Dorsolateral prefrontal cortex (tissue), 122 donors: ENCODE measurements at places on chromosomes 4 and X.

GRCh38 chr4:80082693-80083092 lies 9.7 kb upstream of the ANTXR2 start:
- no peak for DNase-seq

GRCh38 chrX:110437686-110438085 lies 79.0 kb downstream of the RTL9 start:
- no peak for DNase-seq

DNA sequence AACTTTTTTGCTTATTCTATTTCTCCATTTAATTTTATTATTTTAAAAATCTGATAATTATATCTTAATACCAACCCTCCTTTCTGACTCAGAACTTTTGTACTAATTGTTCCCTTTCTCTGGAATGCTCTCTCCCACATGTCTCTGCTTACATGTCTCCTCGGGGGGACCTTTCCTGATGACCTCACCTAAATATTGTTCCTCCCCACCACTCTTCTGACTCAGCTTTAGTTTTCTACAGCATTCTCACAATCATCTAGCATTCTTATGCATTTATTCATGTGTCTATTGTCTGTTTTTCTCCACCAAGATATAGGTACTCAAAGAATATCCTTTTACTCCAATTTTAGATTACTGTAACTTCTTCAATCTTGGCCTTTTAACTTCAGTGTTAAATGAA lies 128.7 kb downstream of the MSL3 start:
- no peak for DNase-seq

DNA sequence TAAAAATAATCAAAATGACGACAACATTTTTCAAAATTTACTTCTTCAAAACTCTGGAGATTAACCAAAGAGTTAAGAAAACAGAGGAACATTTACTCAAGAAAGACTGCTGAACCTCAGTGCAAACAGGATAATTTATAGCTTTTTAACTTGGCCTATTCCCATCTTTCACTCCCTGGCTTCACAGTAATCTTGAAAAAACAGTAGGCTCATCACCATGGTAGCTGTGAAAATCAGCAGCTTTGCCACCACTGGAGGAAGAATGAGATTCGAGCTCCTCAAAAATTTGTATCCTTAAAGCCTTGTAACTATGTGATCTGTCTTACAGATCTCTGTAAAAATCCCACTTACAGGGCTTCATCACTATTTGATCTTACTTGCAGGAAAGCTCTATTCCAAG lies 447.7 kb upstream of the CTSO start:
- no peak for DNase-seq

- DNase-seq: no peak
These were observed 47.7 kb upstream of the SYTL5 start for GRCh38 chrX:37958525-37959211.

GRCh38 chr4:133146574-133147241 lies 2.4 kb upstream of the PCDH10 start:
- no peak for DNase-seq

DNA sequence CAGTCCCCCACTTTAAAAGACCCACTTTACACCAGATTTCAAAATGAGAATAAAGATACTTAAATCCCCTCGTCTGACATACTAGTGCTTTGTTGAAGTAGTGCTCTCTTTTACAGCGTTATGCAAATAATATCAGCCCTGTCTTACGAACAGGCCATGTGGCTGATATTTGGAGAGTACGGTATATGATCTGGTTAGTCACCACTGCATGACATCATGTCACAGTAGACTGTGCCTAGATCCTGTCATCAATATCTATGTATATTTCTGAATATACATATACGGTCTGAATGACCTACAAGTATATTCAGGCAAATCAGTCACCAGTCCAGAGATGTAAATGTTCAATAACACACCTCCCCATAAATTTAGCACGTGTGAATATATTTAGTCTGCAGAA lies 25.4 kb upstream of the XAGE1B start:
- no peak for DNase-seq

DNA sequence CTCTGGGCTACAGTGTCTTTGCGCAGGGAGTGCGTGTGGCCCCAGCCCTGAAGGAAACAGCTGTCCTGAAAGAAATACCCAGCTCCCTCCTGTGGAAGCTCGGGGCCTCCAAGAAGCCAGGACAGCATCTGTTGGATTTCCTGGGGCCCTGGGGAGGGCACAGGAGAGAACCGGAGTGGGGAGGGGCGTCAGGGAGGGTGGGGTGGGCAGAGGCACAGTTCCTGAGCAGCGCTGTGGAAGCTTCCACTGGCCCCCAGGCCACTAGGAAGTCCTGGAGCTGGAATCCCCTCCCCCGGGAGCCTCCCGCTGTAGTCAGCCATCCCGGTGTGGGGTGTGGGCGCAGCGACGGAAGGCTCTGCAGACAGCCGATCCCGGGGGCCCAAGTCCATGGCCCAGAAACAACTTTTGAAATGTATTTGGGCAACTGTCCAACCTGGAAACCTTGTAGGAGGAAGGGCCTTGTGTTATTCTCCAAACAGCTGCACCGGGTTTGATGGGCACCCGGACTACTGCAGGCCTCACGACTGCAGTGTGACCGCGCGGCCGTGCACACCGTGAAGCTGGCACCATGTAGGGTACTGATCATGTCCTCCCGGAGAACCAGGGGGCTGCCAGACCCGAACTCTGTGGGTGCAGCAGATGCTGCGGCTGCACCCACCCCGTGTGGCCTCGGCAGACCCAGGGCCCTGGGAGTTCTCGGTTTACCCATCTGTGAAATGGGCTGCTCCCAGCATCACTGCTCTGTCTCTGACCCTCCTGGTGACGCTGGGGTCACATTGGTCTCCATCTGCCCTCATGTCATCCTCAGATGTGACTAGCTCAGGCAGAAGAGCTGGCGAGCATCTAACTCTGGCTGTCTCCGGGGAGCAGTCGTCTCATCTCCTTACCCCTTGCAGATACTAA lies 68.5 kb upstream of the HMX1 start:
- no peak for DNase-seq

- no peak for DNase-seq
These were observed 10.3 kb downstream of the FGF2 start for GRCh38 chr4:122836941-122837340.

DNA sequence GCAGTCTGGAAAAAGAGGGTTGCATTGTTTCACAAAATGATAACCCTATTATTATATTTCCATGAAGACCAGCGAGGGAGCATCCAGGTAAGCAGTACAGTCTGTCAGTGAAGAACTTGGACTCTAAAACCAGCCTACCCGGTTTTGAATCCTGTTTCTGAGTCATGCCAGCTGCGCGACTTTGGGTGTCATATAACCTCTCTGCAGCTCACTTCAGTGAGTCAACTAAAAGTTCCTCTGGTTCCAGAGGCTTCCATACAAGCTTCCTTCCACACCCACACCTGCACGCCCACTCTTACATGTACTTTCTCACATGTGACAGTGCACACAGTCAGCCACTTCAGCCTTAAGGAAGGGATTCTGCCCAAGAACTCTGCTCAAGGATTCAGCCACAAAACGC lies 49.8 kb upstream of the PRPS2 start:
- no peak for DNase-seq

- DNase-seq: no peak
These were observed 49.0 kb downstream of the CD99L2 start for GRCh38 chrX:150849486-150849885.

GRCh38 chr4:134215620-134216344 lies 14.2 kb upstream of the PABPC4L start:
- no peak for DNase-seq
